Stomach (tissue), 19 donors: ENCODE measurements at places on chromosomes 1 and 21. TPM values are rescaled to one million over a fixed set of nuclear protein-coding genes. Genes with fewer than 3 reads are reported as not detected.

DNA sequence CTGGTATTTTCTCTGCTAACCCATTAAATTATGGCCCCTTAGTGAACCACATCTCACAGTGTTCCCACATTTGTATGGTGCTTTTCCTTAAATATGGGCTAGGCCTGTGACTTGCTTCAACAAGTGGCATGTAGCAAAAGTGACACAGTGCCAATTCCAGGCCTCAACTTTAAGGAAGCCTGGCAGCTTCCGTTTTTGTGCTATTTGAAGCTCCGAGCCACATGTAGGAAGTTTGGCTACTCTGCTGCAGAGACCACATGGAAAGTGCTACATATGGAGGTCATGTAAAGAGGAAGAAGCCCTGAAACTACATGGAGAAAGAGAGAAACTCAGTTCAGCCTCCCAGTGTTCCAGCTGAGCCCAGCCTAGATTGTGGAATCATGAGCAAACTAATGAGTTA, 28.5 kb upstream of the DR1 start:
- DNase-seq: peak; percentile 20

DNA sequence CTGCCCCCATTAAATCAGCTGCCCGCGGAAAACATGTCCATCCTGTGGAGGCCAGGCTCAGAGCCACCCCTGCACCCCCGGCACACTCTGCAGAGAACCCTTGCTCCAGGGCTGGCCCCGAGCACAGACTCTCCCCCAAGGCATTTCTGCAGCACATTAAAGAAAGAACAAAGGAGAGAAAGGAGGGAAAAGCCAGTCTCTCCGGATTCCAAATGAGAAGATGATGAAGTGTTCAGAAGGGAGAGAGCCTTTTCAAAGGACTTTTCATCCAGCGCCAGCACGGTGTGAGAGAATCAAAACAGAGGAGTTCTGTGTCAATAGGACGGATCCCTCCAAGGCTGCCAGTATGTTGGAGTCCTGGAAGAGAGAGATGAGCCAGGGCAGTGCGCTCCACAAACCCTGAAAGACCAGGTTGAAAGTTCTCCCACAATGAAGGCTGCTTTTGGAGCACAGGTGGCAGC, 498.3 kb downstream of the NPHP4 start:
- no peak for DNase-seq

- DNase-seq: no peak
These were observed 41.1 kb downstream of the KCNJ6 start for GRCh38 chr21:37874904-37875780.

GRCh38 chr1:178818416-178818815, 52.5 kb downstream of the ANGPTL1 start:
- DNase-seq: no peak

GRCh38 chr1:161736335-161736969, 13.1 kb upstream of the DUSP12 start:
- no peak for DNase-seq

GRCh38 chr1:169483500-169483966, 2.2 kb downstream of the SLC19A2 start:
- peak; percentile 62 for DNase-seq

- DNase-seq: no peak
These were observed 15.3 kb upstream of the SRSF4 start for GRCh38 chr1:29196863-29197589.

GRCh38 chr21:41374867-41375533, 13.2 kb downstream of the MX2 start:
- DNase-seq: no peak

DNA sequence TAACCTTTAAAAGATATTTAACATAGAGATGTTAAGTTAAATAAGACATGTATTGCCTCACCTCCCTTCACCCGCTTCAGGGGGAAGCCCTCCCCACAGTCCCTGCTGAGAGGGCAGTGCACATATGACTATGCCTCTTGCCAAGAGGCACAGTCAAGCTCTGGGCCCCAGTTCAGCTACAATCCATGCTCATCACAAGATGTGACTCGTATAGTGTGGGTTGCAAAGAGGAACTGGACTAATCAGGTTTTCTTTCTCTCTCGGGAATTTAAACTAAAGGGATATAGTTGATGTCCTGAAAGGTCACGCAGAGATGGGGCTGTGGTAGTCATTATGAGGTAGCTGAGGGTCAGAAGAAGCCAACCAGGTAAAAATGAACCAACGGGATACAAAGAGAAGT, 35.6 kb downstream of the LYST start:
- no peak for DNase-seq

GRCh38 chr21:30194701-30195299, 21.1 kb downstream of the CLDN8 start:
- no peak for DNase-seq

DNA sequence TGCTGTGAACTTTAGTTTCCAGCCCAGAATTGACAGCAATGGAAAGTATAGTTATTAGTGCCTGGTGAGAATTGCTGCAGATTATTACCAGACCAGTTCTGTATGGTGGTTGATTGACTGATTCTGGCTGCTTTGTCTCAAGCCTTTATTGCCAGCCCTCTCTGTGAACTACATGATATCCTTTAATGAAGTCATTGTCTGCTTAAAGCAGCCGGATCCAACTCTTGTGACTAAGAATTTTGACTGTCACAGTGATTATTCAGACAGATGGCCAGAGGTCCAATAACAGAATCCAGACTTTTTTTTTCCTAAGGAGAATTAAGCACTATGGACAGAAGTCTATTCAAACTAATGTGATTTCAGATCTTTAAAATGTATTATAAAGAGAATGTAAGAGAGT, 1548.6 kb upstream of the B3GALT2 start:
- DNase-seq: peak; percentile 1

- DNase-seq: peak; percentile 34
These were observed 2.8 kb downstream of the VPS72 start for GRCh38 chr1:151187205-151187604.

- no peak for DNase-seq
These were observed 5.6 kb downstream of the LYPLAL1 start for GRCh38 chr1:219179293-219179692.

DNA sequence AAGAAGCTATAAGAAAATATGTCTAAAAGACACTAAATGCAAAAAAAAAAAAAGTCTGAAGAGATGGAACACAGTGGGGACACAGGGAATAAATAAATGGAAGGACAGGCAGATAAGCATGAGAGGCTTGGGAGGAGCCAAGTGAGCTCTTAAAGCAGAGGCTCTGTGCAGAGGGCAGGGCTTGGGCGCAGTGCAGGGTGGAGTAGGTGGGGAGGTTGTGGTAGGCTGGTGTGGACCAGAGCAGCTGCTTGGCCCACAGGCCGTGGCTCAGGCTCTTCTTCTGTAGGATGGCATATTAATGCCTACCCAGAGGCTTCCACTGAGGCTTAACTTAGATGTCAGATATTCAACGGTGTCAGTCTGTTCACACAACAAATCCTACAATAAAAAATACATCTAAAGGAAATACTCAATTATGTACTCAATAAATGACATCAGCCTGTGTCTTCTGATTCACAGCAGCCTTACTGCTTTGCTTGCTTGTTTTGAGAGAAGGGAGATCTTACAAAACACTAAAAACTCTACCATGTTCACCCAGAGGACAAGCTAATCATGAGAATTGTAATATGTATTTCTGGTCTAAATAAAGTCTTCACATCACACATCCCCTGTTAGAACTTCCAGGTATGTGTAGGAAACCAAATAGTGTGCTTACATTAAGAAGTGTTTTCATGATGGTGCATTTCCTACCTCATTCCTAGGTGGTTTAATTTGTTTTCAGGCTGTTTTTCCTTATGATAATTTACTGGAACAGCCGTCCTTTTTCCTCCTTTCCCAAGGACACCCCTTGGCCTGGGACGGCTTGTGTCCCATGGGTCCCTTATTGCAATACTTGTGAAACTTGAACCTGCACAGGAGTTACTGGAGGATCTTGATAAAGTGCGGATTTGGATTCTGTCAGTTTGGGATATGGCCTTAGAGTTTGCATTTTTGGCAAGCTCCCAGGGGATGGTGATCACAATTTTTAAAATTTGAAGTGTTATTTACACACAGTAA, 24.9 kb downstream of the DIP2A start:
- DNase-seq: no peak

DNA sequence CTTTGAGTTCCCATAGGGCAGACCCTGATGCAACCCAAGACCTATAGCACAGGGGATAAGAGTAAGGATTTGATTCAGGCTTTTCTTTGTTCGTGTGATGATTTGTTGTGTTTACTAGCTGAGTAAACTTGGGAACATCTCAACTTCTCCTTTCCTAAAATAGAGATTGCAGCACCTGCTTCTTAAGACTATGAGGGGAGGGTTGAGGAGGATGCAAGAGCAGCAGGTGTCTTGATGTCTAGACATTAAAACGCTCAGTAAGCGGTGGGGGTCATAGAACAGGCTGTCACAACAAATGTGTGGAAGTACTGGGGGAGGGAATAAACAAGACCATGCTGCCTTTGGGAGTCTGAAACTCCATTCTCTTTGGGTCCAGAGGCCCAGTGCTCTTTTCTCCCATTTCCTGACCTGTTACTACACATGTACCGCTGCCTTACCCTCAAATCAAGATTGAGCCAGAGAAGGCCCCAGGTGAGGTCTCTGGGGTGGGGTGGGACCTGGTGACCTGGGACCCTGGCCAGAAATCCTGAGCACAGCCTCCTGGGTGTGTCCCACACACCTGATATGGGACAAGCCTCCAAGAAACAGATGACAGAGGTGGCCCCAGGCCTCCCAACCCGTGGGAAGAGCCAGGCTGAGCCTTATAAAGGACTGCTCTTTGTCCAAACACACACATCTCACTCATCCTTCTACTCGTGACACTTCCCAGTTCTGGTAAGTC, at the start of gene S100A7A:
Gene S100A7A (plus strand): TSS at position 671 of the 721 bp plus-strand sequence. CDS start 1,563 bp downstream, outside the sequence.
- no peak for DNase-seq

- DNase-seq: no peak
These were observed 1597.8 kb downstream of the PLA2G4A start for GRCh38 chr1:188426561-188426960.

- DNase-seq: no peak
These were observed 74.5 kb downstream of the MRPS6 start for GRCh38 chr21:34147792-34148418.

- no peak for DNase-seq
These were observed 10.8 kb downstream of the CFAP410 start for GRCh38 chr21:44328242-44328895.

GRCh38 chr1:151346082-151346768, 827 bp downstream of the RFX5 start:
- peak; percentile 36 for DNase-seq

GRCh38 chr21:46006547-46007491, 25.2 kb downstream of the COL6A1 start:
- peak; percentile 22 for DNase-seq

DNA sequence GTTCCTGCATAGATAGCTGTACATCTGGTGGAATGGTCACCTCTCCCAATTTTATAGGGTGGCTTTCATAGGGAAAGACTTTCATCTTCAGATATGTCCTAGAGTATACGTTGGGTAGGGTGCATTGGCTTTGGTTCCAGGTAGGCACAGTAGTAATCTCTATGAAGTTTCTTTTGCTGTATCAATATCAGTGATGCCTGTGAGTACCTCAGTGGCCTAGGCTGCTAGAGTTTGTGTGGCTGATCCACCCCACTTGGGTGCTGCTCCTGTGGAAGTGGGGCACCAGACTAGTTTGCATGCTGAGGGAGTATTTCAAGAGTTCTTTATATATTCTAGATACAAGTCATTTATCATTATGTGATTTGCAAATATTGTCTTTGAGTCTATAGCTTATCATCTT, 370.5 kb upstream of the VAMP3 start:
- DNase-seq: peak; percentile 16

- no peak for DNase-seq
These were observed 30.5 kb upstream of the ZNF496 start for GRCh38 chr1:247362153-247362552.

Gene B3GALT2
- not detected for total RNA-seq

Gene RNF186
- total RNA-seq: not detected

Gene CFAP141
- not detected for total RNA-seq

Gene PDE9A
- 31.2 TPM for total RNA-seq

Gene RAB25
- total RNA-seq: 36.7 TPM

Gene CRABP2
- total RNA-seq: not detected

Gene ADCY10
- not detected for total RNA-seq

Gene TMEM200B
- not detected for total RNA-seq

Gene IL22RA1
- total RNA-seq: 0.43 TPM

Gene NEXN
- total RNA-seq: 64.3 TPM

Gene FGR
- 6.7 TPM for total RNA-seq

Gene EXO5
- total RNA-seq: 8.0 TPM

Gene GBP4
- total RNA-seq: 1.8 TPM

Gene LCE2A
- not detected for total RNA-seq
